ENCODE measurements at places on chromosomes 7 and 10. TPM values are rescaled to one million over a fixed set of nuclear protein-coding genes. Genes with fewer than 3 reads are reported as not detected.

The FRG2B gene
- not detected for total RNA-seq

The TMEM209 gene
- 17.2 TPM for total RNA-seq

DNA sequence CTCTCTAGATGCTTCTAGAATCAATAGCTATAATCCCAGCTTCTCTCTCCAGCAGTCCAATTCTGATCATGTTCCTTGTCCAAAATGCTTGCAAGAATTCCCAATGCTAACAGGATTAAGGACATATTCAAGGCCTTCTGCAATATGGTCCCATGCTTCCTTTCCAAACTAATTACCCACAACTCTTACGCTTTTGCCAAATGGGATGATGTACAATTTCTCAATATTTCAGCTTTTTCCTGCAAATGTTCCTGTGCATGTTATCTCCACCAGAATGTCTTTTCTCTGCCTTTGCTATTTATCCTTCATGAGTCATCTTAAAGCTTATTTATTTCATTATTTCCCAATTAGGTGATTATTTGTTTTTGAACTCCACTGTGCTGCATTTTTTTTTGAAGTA, 556.4 kb downstream of the SORCS1 start:
- no peak for DNase-seq

DNA sequence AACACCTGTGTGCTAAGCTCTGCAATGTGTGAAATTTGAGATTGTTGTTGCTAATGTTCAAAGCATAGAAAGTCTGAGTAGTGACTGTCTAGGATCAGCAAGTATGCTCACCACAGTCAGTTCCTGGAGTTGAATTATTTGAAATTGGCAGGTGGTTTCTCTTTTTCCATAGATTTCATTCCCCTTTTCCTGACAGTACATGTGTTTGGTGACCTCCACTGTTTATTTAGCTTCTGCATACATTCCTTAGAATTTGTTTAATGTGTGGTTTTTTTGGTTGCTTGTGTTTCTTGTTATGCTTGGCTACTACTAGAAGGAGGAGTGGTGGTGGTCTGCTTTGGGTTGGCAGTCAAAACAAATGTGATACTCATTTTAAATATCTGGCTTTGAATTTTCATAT, 52.3 kb downstream of the FOXP2 start:
- no peak for DNase-seq

DNA sequence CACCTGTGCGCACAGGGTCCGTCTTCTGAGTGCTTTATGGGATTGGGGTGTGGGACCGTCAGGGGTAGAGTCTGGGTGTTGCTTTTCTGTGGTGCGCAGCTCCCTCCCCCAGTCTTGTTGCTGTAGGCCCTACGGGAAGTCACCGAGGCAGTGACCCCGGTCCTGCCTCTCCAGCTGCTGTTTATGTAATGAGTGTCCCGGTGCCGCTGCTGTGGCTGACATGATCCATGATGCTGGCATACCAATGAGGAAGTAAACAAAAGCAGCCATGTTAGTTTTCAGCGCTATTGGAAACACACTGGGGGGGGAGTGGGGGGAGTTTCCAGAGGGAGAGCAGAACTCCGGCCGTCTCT, 1.1 kb downstream of the TRIM8 start:
- DNase-seq, result peak; percentile 80

Data from myocyte (in vitro differentiated cells).